ENCODE measurements at places on chromosomes 7 and 10. TPM values are rescaled to one million over a fixed set of nuclear protein-coding genes. Genes with fewer than 3 reads are reported as not detected.

- no peak overlapping the region for H3K27ac ChIP-seq
- no peaks in the 10 kb centered on the region for H3K27me3 ChIP-seq
- no peak for DNase-seq
- H3K4me3 ChIP-seq: no peak overlapping the region
- H3K36me3 ChIP-seq: no peaks in the 10 kb centered on the region
Measured at GRCh38 chr10:113300201-113300600, 252.7 kb upstream of the HABP2 start.

DNA sequence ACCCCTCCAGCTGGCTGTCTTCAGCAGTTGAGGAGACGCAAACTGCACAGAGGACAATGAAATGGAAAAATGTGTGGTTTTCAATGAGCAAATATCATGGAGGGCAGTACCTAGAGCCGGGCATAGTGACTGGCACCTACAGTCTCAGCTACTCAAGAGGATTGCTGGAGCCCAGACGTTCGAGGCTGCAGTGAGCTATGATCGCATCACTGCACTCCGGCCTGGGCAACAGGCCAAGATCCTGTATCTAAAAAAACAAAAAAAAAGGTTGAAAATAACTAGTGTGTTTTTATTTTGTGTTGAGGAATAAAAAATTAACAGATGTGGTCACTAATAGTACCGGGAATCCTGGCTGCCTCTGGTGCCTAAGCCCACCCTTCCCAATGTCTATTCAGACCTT is 345.5 kb downstream of the GALNT17 start:
- H3K27ac ChIP-seq: no peak overlapping the region
- H3K27me3 ChIP-seq: no peaks in the 10 kb centered on the region
- H3K4me1 ChIP-seq: no peaks in the 10 kb centered on the region
- H3K4me3 ChIP-seq: no peak overlapping the region
- H3K36me3 ChIP-seq: no peaks in the 10 kb centered on the region
- DNase-seq: no peak

ITGB8 gene
- total RNA-seq: 0.21 TPM

BAG3 gene
- total RNA-seq: 20.2 TPM

HKDC1 gene
- 6.5 TPM for total RNA-seq

PRPF18 gene
- total RNA-seq: 25.9 TPM

FANK1 gene
- total RNA-seq: 3.3 TPM

GPR85 gene
- not detected for total RNA-seq

GRCh38 chr7:158512042-158512441 is 75.6 kb downstream of the PTPRN2 start:
- no peaks in the 10 kb centered on the region for H3K36me3 ChIP-seq
- DNase-seq: no peak
- H3K4me1 ChIP-seq: no peaks in the 10 kb centered on the region
- H3K27me3 ChIP-seq: no peaks in the 10 kb centered on the region

CEP55 gene
- total RNA-seq: 0.95 TPM

GRCh38 chr7:144842377-144842851 is 6.6 kb upstream of the TPK1 start:
- no peaks in the 10 kb centered on the region for H3K4me1 ChIP-seq
- no peaks in the 10 kb centered on the region for H3K27me3 ChIP-seq
- no peak overlapping the region for H3K4me3 ChIP-seq

DNA sequence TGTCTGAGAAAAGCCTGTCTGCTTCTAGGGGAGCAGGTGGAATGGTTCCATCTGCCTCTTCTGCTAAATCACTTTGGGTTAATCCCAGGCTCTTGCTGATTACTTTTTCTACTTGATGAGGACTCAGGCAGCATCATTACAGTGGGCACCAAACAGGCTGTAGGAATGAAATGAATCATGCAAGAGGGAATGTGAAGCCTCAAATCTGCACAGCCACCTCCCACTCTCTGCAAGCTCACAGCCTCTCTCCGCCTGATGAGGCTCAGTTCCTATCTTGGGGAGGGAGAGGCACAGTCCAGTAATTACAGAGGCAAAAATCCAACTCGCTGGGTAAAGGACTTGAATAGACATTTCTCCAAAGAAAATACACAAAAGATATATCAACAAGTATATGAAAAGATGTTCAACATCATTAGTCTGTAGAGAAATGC is 34.0 kb downstream of the HSPA12A start:
- peaks cover 7% of the 10 kb centered on the region for H3K27me3 ChIP-seq
- no peak overlapping the region for H3K4me3 ChIP-seq
- H3K4me1 ChIP-seq: no peaks in the 10 kb centered on the region
- no peak overlapping the region for H3K27ac ChIP-seq

DNA sequence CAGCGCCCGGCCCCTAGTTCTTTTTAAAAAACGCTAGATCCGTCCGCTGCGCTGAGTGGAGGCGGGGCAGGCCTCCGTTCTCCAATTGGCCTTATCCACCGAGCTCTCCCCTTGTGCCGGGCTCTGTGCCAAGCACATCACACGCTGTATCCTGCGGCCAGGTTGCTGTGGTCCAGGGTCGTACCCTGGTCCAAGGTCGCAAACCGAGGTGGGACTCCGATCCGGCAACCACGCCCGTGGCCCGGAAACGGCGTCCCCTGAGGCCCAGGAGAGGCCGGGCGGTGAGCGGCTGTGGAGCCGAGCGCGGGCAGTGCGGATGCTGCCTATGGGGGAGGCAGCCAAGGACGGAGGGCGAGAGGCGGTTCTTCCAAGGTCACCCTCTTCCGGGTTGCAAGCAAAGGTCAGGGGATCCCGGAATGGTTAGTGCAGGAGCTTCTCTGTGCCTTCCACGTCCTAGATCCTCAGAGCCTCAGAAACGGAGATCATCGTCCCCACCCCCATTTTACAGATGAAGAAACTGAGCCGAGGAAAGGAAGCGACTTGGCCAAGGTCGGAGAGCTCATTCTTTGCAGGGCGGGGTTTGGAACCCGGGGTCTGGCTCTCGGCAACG is 72.4 kb upstream of the LRRC4 start:
- H3K4me1 ChIP-seq: peaks cover 19% of the 10 kb centered on the region
- H3K4me3 ChIP-seq: peak overlapping the region; percentile 81
- no peak overlapping the region for H3K27ac ChIP-seq
- peaks cover 3% of the 10 kb centered on the region for H3K36me3 ChIP-seq
- H3K27me3 ChIP-seq: peaks cover 13% of the 10 kb centered on the region

Measured in T-cell (primary cell).